Airway epithelial cell (primary cell): ENCODE measurements at places on chromosomes 12 and 14. TPM values are rescaled to one million over a fixed set of nuclear protein-coding genes. Genes with fewer than 3 reads are reported as not detected.

Gene GLT1D1
- total RNA-seq: not detected in 2 replicates

Gene MMP17
- 4.6 and 7.8 TPM in 2 replicates for total RNA-seq

Gene SLC4A8
- total RNA-seq: 0.23 and 0.28 TPM in 2 replicates

Gene BCL11B
- total RNA-seq: 6.6 and 10.1 TPM in 2 replicates

Gene ACACB
- total RNA-seq: 0.70 and 6.5 TPM in 2 replicates

Gene GPR132
- 0.14 TPM in 1 of 2 replicates, not detected in the other for total RNA-seq

Gene ADGRD1
- total RNA-seq: not detected in 2 replicates

Gene ADAMTS20
- not detected in 2 replicates for total RNA-seq

Gene AQP5
- 1.2 and 3.7 TPM in 2 replicates for total RNA-seq

Gene B3GNT4
- total RNA-seq: 2.7 and 3.4 TPM in 2 replicates
